Stimulated activated CD4-positive, alpha-beta T cell treated with anti-CD3 and anti-CD28 coated beads, Interleukin-4, amount 100 ng/mL, for 48 hours (primary cell): ENCODE measurements at places on chromosomes 13 and 19.

GRCh38 chr19:31913103-31913661 lies 432.2 kb upstream of the ZNF507 start:
- no peak for DNase-seq

- DNase-seq = no peak
Measured at GRCh38 chr13:112781287-112781686, 91.4 kb downstream of the ATP11A start.

DNA sequence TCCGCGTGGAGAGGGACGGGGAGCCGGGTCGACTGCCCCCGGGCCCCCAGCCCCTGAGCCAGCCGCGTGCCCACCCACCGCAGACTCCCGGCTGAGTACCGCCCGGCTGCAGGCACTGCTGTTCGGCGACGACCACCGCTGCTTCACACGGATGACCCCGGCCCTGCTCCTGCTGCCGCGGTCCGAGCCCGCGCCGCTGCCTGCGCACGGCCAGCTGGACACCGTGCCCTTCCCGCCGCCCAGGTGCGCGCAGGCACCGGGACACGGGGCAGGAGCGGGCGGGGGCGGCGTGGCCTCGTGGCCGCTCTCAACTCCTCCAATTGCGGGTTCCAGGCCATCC lies 1.6 kb downstream of the AMH start:
- DNase-seq = no peak

GRCh38 chr13:90683711-90684131 lies 663.8 kb upstream of the MIR17HG start:
- DNase-seq = no peak

DNA sequence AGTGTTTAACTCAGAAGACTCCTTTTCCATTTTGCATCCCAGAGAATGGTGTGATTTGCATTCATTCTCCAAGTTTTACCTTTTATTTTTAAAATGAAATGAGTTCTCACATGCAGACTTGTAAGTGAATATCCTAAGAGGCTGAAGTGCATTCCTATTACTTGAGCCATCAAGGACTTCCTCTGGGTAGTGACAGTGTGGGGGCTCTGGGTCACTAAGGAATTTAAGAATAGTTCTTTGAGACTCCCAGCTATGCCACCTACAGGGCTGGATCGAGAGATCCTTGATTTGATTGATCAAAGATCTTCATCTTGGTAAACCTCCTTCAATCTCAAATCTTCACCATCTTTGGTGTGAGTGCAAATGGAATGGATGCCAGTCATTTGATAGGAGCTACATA lies 36.3 kb upstream of the SLC10A2 start:
- DNase-seq = no peak

- no peak for DNase-seq
Measured at GRCh38 chr19:38264486-38265212, at the start of gene SPINT2. TSS of gene SPINT2 (plus strand) at chr19:38264573. CDS start at chr19:38264893, 320 bp downstream.

DNA sequence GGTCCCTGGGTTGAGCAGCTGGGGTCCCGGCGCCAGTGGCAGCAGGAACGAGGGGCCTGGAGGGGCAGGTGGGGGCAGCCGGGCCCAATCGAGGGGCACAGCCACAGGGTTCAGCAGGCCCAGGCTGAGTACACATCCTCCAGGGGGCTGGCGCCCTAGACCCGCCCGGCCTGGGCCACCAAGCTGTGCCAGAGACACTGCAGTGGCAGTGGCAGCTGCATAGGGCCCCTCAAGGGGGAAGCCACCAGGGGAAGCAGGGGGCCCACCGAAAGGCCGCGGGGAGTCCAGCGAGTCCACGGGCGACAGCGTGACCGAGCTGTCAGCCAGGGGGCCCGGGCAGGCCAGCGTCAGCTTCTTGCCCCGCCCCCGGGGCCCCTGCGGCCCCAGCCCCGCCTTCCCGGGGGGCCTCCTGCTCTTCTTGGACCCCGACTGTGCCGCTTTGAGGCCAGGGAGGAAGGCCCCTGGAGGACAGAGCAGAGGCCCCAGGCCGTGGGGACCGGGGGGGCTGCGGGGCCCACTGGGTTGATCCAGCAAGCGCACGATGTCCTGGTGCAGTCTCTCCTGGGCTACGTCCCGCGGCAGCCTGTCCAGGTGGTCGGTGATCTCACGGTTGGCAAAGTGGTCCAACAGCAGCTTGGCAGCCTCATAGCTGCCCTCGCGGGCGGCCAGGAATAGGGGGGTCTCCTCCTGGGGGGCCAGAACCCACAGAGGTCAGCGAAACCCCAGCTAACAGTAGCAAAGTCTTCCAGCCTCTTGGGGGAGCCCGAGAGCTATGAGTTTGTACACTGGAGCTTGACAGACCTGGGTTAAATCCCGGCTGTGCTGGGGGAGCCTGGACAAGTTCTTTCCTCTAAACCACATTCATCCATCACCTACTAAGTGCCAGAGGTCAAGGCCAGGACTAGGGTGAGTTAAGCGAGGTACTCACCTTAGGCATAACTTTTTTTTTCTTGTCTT lies 39.5 kb downstream of the NOTCH3 start:
- DNase-seq = no peak

DNA sequence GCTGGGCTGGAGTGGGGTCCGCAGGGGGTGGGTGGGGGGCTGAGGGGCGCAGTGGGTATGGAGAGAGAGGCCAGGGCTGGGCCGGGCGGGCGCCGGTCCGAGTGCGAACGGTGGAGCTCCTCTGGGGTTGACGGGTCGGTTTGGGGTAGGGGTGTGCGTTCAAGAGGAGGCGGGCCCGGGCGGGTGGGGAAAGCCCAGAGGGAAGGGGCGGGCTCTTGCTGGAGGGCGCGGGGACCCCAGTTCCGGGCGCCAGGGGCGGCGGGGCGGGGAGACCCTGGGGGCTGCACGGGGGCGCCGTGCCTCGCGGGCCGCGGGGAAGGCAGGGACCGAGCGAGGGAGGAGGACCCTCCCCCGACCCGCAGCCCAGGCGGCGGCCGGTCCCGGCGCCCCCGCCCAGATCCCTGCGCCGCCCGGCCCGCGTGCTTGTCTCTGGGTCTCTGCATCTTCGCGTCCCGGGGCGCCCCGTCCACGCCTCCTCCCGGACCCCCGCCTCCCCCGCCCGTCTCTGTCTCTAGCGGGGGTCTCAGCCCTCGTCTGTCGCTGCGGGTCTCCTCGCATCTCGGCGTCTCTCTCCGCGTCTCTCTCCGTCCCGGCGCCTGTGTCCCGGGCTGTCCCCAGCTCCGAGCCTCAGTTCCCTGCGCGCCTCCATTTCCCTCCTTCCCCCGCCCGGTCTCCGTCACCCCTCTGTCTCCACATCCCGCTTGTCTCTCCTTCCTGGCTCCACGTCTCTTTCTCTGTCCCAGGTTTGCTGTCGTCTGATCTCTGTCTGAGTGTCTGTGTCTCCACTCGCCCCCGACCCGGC lies 8.3 kb upstream of the SHISA7 start:
- DNase-seq = no peak
